Effector memory CD4-positive, alpha-beta T cell (primary cell): ENCODE measurements at places on chromosomes 4 and X.
A peak's percentile ranks its signal among the peaks of the same experiment; 100 is the strongest.

GRCh38 chr4:176320340-176320975 lies 692 bp downstream of the SPCS3 start:
- DNase-seq: peak; percentile 83

GRCh38 chr4:147194604-147195003 lies 248.9 kb upstream of the TTC29 start:
- no peak for DNase-seq

DNA sequence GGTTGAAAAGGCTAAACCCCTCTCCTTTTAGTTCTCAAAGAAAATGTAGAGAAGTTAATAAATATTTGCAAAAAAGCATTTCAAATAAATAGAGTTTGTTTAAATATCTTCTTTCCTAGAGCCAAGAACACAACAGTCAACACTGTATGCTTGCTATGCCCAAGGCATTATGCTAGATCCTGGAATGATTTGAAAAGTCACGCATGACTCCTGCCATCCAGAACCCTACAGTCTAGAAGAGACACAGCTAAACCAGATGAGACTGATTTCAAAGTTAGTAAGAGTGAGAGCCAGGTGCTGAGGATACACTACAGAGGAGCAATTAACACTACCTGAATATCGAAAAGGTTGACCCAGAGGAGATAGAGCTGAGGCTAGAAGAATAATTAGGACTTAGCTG lies 205.8 kb downstream of the NWD2 start:
- no peak for DNase-seq

GRCh38 chr4:182978152-182978827 lies 61.1 kb upstream of the DCTD start:
- DNase-seq: no peak

GRCh38 chr4:110787707-110788106 lies 164.8 kb upstream of the PITX2 start:
- no peak for DNase-seq

DNA sequence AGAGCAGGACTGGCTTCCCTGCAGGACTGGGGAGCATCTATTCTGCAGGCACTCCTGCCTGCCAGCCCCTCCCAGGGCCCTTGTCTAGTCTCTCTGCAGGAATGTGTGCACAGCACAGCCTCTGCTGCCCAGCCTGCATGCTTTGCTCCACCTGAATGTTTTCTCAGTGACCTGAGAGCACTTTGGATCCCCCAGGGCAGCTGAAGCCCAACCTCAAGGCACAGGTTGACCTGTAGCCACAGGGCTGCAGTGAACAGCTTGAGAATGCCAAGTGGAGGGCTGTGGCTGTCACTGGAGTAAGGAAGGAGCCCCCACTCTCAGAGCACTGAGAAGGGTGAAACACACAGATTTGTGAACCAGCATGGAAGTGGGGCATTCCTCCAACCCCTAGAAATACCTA lies 760.2 kb downstream of the STIM2 start:
- no peak for DNase-seq

DNA sequence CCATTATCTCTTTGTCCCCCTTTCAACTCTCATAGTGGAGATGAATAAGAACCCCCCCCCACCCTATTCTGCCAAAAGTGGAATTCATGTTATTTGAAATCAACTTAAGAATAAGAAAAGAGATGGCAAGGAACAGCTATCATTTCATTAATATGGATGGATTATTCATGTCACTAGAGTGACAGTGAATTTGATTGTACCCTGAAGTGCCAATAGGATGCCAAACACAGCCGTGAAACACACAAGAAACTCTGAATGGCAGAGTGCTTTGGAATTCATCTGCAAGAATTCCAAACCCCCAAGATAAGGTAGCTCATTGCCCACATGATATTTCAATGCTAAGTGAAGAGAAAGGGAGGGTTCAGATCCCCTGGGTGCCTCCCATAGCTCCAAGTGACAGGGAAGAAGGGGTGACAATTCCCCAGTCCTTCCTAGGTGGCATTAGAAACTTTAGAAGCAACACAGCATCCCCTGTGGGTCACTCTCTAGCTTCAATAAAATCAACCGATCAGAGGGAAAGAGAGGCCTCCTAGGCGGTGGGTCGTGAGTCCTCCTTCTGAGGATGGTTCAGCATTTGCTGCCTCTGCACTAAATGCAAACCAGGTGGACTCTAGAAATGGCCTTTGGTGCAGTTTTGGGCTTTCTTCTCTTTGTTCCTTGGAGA lies 84.3 kb downstream of the MGST2 start:
- DNase-seq: no peak

DNA sequence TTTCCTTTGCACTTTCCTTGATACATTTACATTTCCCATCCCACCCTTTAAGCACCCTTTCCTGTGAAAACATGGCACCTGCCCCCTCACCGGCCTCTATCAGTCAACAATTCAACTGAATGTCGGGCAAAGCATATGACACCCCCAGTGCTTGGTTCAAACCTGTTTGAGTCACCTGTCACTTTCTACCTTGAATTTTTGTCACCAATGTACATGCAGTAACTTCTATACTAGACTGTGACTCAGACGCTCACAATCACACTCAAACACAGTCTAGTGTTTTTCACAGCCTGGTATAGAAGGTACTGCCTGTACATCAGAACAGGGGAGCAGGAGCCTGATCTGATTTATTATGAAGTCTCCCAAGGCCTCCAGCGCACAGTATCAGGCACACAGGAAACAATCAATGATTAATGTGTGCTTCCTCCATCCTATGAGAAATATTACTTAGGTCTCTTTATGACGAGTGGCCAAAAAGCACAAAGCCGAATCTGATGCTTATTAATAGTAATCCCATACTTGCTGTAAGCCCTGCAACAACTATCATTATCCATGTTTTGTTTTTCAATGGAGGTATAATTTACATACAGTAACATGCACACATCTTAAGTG lies 49.2 kb upstream of the FAM9C start:
- peak; percentile 14 for DNase-seq

- no peak for DNase-seq
Observed at GRCh38 chr4:112094330-112094729, 50.9 kb upstream of the FAM241A start.

DNA sequence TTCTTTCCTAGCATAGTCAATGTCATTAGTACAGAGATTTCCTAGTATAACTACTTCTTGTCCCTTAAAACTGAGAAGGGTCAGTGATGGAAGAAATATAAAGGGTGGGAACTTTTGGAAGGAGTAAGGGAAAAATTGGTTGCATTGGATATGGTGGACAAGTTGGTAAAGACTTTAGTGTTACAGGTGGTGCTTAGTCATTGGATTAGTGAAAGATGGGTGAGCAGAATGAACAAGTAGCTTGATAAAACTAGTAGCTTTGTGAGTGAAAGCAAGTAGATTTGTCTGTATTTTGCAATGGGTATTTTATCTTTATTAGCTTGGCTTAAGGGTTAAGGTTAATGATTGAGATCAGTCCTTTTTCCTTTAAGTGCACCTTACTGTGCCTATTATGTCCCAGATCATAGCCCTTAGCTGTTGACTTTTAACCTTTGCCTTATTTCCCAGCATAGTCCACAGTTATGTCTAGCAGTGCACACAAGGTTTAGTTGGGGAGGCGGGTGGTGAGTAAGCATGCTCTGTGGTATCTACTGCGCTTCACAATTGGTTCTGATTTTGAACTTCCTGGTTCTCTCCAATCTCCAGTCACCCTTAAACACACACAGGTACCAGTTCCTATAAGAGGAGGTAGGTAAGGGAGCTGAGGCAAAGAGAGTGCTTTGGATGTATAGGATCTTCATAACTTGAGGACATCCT lies 9.5 kb downstream of the WDR44 start:
- DNase-seq: no peak

DNA sequence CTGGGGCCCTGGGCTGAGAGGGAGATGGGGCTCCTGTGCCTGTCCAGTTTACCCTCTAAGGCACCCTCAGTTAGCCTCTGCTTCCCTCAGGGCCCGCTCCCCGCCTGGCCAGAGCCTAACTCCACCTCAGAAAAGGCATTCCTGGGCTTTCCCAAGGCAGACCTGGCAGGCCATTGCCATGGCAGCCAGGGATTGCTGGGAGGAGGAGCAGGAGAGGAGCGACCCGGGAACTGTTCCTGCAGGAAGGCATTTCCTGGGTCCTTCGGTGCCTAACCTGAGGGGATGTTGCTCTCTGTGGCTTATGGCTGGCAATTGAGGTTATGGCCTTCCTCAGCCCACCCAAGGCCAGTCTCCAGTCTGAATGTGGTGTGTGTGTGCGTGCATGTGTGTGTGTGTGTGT lies 131.3 kb downstream of the PJA1 start:
- DNase-seq: no peak

DNA sequence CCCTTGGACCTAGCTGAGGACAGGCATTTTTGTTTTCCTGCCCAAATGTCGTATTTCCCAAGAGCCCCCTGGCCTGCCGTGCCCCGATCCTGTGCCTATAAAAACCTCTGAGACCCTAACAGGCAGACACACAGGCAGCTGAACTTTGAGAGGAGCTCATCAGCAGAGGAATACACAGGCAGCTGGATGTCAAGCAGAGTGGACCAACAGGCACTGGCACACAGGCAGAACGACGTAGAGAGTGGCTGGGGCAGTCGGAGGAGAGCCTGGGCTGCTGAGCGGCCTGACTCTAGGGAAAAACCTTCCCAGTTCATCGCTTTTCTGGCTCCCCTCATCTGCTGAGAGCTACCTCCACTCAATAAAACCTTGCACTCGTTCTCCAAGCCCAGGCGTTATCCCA lies 896.1 kb downstream of the PCDH18 start:
- no peak for DNase-seq

DNA sequence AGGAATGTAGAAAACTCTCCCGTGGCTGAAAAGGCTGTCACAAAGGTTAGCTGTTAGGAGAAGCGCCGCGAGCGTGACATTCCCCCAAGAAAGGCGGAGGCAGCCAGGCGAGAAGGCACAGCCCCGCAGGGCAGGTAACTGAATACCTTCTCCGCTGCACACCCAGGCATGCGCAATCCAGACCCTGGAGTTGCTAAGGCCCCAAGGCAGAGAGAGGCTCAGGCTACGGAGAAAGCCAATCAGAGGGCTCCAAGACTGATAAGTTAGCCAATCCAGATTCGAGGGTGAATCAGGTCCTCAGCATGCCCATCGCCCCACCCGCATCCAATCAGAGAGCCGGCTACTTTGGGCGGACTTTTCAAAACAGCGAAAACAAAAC lies 485 bp upstream of the CCNG2 start:
- peak; percentile 97 for DNase-seq

DNA sequence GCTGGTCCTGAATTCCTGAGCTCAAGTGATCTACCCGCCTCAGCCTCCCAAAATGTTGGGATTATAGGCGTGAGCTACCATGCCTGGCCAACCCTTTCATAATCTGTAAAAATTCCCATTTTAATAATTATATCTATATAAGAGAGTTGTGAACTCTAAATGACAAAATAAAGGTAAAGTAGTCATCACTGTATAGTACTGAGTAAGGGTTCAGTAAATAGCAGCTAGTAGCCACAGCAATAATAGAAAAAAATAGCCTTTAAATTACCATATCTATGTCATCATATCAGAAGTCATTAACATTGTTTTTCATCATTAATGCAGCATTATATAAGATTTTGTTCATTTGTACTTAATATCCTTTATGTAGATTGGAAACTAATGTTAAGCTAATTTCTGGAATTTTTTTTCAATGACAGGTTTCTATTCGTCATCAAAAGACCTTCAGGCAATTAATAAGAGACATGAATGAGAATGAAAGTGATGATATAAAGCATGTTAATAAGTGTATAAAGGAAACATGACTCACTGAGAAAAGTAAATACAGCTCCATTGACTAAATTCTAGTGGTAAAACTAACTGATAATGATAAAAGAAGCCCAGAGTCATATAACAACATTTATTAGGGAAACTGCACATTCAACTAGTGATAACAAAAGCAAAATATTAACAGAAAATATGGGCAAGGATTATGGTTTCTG lies 85.9 kb upstream of the UGT8 start:
- no peak for DNase-seq

- no peak for DNase-seq
Observed at GRCh38 chr4:169341490-169341889, 70.7 kb upstream of the SH3RF1 start.

DNA sequence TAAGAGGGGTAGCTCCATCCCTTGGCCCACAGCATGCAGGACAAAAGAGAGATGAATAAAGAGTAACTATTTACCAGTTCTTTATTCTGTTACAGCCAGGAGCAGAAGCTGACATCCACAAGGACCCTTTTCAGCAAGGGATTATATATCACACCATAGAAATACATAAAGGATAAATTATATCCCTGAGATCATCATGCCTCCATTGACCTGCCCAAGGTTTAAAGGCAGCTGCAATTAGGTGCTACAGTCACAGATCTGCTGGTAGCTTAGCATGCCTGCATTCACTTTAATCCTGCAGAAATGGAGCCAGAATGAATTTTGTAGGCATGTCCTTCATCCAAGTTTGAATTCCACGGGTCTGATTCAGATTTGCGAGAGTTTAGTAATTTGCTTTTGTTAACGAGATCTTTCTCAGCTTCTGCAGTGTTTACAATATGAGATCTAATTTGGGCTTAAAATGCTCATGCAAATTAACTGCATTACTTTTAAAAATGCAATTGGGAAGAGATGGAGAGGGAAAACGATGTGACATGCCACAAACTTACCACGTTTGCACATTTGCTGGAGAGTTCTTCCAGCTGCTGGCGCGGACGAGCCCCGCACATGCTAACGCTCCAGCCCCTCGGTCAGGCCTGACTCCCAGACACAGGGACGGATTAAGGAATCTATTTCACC lies 327.0 kb upstream of the NOCT start:
- no peak for DNase-seq

DNA sequence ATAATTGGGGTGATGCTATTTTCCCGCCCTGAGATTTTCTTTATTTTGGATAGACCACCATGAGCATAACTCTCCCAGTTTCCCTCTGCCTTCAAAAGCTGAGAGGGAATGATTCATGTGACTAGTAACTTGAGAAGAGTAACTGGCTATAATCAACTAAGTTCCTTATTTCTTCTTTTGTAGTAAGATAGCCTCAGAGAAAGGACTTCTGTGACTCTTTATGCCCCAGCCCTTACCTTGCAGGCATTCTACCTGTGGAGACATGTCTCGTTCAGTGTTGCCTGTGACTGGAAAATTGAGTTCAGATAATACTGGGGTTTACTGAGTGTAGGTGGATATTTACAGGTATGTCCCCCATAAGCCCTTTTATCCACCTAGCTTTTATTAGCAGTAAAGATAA lies 715.4 kb upstream of the HS3ST1 start:
- no peak for DNase-seq

DNA sequence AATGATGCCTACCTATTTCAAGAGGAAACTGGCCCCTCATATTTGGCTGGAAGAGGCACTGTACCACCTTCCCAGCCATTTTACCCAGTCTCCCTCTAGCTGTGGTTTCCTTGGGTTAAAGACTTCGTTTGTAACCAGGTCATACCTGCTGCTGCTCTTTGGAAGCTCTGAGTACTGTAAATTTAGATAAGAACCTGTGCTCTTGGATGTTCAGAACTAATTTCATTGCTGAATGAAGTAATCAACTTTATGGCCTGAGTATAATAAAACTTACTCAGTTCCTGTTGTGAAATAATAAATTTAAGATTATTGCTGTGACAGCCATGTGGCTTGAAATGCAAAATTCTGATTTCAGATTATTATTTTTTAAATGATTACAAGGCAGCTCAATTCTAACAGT lies 12.2 kb downstream of the MTTP start:
- DNase-seq: no peak

GRCh38 chr4:85747882-85748491 lies 273.0 kb downstream of the ARHGAP24 start:
- no peak for DNase-seq

GRCh38 chr4:183638436-183638835 lies 20.5 kb downstream of the RWDD4 start:
- DNase-seq: no peak
